ENCODE measurements at places on chromosomes 2 and 18.

- no peak for DNase-seq
Measured at GRCh38 chr18:8984131-8984721, 118.3 kb upstream of the NDUFV2 start.

- DNase-seq = no peak
Measured at GRCh38 chr18:49625021-49625691, 63.3 kb downstream of the LIPG start.

DNA sequence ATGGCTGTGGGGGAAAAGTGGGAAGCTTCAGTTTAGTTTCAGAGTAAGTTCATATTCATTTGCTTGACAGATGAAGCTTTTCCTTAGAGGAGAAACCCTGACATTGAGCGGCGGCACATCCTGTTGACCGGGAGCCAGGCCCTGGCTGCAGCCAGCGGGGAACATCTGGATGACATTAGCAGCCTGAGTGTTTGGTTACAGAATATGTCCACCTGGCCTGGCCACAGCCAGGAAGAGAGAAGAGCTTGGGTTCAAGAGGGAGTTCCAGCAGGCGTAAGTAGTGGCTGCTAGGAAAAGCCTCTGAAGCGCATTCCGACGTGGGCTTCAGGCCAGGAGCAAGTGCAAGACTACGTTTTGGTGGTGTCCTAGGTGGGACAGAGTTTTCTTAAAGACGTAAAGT, 144.9 kb upstream of the MYCN start:
- DNase-seq = no peak

DNA sequence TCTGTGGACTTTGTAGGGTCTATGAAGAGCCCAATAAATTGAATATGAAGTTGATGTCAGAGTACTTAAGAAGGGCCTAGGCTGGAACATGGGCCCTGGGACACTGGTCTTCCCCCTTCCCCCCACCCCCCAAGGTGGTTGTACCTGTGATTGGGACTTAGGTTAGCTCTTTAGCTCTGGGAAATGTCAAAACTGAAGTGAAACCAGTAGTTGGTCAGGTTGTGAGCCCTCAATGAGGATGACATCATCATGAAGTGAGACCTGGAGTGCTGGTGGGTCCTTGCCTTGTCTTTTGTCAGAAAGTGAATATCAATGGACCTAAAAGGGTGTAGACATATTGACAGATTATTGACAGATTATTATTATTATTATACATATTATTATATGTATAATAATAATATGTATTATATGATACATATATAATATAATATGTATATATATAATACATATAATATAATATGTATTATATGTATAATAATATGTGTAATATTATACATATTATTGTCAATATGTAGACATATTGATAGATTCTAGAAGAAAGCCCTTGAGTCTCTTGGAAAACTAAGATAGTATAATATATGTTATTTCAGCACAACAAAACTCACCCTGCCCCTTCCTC, 5.4 kb downstream of the MARS2 start:
- no peak for DNase-seq

DNA sequence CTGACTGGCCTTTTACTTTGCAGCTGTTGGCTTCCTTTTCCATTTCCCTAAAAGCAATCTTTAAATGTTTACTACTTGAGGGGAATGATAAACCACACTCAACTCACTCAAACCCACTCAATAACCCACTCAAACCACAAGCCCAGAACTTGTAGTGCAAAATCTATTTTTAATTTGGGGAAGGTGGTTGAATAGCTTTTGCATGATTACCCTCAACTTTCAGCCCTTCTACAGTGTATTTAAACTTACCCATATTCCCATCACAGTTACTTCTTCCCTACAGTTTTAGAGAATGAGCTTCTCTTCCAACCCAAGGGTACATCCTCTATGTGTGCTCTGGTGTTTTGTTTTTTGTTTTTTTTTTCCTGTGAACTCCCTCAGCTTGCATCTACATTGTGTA, 636.1 kb downstream of the TDRD15 start:
- DNase-seq = no peak

DNA sequence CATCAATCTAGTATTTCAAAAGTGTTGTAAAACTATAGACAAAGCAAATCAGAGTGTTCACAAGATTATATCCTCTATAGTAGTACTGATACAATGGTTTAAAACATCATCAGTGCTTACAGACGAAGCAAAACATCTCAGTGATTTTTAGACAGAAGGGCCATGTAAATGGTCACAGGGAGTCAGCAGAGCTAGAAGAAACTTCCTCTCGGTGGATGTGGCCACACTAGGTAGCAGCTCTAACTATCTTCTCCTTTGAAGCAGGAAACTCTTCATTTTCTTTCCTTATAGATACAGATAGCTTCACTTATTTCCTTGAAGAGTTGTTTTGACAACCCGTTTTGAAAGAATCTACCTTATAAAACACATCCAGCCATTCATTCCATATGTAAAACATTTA, 80.4 kb upstream of the CD226 start:
- no peak for DNase-seq

DNA sequence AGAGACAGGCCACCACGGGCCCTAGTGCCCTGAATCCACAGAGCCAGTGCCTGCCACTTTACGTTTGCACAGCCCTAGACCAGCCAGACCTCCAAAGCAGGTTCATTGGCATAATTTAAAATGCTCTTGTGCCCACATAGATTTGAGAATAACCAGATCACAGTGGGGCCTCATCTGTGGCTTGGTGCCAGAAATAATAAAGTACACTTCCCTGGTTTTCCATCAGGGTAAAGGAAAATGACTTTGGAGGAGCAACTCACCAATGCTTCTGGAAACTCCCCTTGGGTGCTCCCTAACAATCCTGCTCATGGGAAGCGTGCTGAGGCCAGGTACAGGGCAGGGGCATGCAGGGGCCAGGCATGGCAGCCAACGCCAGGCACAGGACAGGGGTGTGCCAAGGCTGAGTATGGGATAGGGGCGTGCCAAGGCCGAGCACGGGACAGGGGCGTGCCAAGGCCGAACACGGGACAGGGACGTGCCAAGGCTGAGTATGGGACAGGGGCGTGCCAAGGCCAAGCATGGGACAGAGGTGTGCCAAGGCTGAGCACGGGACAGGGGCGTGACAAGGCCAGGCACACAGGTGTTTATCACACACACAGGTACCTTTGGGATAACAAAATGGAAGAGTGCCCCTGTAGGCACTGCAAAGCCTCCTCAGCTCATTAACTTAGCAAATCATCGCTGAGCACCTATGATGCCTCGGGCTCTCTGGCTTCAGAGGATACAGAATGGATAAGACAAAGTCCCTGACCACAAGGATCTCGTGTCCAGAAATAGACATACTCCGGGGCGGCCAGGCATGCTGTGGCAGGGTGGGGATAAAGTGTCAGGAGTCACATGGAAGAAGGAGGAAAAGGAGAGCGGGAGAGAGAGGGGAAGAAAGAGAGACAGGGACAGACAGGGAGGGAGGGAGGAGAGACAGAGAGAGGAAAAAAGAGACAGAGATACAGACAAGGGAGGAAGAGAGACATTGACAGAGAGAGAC, 334.7 kb downstream of the EIPR1 start:
- DNase-seq = no peak

- no peak for DNase-seq
Measured at GRCh38 chr2:208363485-208363884, 43.1 kb upstream of the PTH2R start.

GRCh38 chr2:73162856-73163391, 39.5 kb upstream of the NOTO start:
- no peak for DNase-seq

GRCh38 chr18:39555496-39555895, 1989.9 kb upstream of the CELF4 start:
- no peak for DNase-seq

GRCh38 chr18:12867441-12868123, 16.5 kb downstream of the PTPN2 start:
- DNase-seq = no peak

DNA sequence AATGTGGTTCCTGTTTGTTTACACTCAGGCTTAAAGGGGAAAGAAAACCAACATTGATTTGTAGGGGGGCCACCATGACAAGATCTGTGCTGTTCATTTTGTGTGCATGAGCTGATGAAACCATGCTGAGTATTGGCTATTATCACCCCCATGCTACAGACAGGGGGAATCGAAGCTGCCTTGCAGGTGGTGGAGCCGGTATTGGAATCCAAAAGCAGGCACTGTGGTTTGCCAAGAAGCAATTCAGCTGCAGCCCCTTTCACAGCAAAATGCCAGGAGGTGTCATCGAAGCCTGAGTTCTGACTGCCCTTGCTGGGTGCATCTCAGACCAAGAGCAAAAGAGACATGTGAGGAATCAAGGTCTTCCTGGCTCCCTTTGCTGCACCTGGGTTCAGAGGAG, 221.9 kb downstream of the UXS1 start:
- DNase-seq = no peak

DNA sequence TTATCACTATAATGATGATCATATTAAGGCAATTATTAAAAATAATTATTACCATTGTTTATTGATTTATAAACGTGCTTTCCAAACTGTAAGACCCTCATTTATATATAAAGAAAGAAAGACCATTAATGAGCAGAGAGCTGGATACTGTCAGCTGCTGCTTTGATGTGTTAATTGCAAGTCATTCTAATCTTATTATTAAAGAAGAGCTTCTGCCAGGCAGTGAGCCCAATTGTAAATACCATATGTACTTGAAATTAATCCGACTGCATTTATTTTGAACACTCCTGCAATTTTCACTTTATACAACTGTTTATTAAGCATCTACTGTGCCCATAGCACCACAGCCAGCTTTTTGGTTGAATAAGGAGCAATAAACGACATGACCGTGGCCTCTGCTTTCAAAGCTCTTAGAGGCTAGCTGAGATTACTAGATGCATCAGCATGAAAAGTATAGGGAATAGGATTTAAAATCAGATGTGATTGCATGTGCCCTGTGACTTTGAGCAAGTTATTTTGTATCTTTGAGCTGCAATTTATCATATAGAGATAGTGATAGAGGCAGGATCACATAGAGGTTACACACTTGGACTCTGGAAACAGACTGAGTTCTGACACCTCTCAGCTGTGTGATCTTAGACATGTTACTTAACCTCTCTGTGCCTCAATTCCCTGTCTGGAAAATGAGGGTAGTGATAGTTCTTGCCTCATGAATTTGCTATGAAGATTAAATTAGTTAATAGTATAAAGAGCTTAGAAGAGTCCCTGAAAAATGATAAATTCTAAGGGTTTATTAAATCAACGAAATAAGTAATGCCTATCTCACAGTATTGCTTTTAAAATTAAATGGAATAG, 83.4 kb downstream of the MYCN start:
- no peak for DNase-seq

DNA sequence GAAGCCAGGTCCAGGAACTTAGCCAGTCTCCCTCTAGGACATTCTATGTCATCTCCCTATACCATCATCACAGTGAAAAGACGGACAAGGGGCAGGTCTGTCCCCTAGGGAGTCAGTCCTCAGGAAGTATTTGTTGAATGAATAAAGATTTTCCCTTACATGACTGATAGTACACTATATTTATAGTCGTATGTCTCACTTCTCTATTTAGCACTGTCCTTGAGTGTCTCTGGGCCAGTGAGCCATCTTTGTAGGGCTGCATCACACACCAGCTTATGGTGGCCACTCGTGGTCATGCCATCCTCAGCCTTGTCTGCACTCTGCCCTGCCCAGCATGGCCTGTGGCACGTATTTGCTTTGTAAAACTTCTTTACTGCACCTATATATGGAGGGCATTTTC, 25.8 kb downstream of the PTPN18 start:
- no peak for DNase-seq

DNA sequence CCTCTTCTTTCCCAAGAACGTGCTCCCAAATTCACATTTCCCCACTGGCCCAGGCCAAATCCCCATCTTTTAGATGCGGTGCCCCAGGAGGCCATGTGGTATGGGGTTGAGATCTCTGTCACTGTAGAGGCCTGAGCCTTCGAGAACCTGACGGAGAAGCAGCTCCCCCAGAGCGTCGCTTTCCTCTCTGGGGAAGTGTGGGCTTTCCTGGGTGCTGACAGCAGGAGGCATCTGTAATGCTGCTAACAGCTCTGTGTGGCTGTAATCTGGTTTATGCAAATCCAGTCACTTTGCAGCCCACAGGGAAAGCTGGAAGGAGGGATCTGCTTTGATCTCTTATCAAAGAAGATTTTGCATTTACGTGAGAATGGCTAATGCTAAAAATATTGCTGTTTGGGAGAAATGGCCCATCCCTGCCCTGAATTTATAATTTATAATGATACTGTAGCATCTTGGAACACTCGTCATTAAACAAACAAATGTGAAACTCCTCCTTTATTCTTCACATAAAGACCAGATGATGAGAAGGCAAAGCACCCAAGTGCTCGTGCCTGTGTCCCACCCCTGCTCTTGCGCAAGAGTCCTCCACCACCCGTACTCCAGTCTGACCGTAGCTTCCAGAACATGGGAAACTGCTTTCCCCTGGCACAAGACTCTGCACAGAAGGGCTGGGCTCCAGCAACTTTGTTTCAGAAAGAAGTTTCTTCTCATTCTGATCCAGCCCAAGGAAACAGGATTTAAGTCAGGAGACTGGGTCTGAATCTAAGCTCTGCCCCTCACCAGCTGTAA, 109.9 kb upstream of the EPC2 start:
- DNase-seq = no peak

- DNase-seq = no peak
Measured at GRCh38 chr2:44097322-44097907, 71.3 kb upstream of the PPM1B start.

DNA sequence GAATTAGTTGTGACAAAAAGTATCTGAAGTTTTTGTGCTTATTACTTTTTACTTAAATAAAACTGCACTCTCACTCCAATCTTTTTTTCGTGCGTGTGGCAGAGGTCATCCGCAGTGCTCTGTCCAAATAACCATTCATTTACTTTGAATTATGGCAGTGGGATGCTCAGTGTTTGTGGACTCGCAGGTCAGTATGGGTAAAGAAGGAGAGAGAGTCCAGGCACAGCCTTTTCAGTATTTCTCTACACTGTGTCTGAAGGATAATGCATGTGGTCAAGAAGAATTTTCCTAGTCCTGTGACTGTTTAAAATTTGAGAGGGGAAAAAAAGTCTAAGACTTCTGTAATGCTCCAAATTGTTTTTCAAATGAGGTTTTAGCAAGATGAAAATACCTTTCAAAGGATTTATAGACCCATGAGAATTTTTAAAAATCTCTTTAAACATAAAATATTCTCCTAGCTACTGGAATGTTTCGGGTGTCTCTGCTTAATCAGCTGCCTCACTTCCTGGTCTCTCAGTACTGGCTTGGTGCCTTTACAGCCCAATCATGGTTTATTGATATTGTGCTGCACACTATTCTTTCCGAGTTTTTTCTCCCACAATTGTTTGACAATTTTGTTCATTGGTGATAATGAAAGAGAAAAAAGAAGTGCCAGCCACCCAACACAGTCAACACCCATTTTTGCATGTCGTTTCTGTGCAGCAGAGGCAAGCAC, 453.2 kb downstream of the PTPRM start:
- DNase-seq = no peak

DNA sequence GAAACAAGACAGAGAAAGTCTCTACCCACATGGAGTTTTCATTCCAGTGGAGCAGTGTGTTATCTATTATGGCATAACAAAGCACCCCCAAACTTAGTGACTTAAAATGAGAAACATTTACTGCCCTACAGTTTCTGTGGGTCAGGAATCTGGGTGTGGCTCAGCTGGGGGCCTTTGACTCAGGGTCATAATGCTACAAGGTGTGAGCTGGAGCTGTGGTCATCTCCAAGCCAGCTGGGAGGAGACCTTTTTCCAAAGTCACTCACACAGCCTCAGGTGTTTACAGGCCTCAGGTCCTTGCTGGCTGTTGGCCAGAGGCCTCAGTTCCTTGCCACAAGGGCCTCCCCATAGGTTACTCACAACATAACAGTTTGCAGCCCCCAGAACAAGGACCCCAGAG, 169.2 kb downstream of the ETAA1 start:
- DNase-seq = no peak

All from NCI-H510A (cell line).